ENCODE measurements at places on chromosomes 5 and 9.

GRCh38 chr9:87342743-87343142 lies 154.9 kb upstream of the DAPK1 start:
- no peak for DNase-seq

DNA sequence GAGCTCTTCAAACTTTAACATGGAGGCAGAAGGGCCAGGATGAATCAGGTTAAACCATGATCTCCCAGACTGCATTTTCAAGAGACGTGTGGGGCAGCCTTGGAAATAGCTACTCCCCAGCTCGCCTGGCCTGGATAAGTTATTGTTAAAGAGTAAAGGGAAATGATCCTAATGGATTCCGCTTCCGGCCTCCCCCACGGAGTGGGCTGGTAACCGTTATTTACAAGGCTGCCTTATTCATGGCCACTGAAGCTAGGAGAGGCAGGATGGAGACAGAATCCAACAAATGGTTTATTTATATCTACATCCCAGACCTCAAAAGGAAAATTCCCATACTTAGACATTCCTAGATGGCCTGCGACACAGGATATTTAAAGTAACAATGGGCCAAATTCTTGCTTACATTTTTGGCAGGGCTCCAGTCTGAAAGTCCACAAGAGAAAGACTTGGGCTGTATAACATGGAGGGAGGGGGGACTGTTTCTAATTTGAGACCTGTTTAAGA lies 27.9 kb downstream of the SPRY4 start:
- DNase-seq, result no peak

GRCh38 chr5:42719034-42719433 lies 37.6 kb upstream of the CCDC152 start:
- DNase-seq, result no peak

DNA sequence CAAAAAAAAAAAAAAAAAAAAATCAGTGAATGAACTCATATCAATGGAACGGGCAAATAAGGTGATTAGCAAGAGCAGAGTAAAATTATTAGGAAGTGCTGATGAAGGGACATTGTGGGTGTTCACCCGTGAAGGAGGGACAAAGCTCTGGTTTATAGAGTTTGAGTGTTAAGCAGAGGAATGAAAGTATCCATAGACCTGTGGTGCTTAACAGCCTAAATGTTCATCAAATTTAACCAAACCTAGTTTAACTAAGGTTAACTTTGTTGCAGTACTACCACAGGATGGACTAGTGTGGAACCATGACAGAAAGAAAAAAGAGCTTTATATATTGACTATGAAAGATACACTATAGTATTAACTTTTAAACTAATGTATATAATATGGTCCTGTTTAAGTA lies 44.1 kb upstream of the TNFAIP8 start:
- no peak for DNase-seq
